SJSA1 (cell line): ENCODE measurements at places on chromosomes 16 and 17.
A peak's percentile ranks its signal among the peaks of the same experiment; 100 is the strongest.

GRCh38 chr17:63646488-63646806 lies 24.2 kb downstream of the MAP3K3 start:
- no peaks in the 10 kb centered on the region for H3K27me3 ChIP-seq
- peaks cover 14% of the 10 kb centered on the region for H3K4me1 ChIP-seq
- peaks cover 28% of the 10 kb centered on the region for H3K36me3 ChIP-seq
- no peak overlapping the region for H3K27ac ChIP-seq

DNA sequence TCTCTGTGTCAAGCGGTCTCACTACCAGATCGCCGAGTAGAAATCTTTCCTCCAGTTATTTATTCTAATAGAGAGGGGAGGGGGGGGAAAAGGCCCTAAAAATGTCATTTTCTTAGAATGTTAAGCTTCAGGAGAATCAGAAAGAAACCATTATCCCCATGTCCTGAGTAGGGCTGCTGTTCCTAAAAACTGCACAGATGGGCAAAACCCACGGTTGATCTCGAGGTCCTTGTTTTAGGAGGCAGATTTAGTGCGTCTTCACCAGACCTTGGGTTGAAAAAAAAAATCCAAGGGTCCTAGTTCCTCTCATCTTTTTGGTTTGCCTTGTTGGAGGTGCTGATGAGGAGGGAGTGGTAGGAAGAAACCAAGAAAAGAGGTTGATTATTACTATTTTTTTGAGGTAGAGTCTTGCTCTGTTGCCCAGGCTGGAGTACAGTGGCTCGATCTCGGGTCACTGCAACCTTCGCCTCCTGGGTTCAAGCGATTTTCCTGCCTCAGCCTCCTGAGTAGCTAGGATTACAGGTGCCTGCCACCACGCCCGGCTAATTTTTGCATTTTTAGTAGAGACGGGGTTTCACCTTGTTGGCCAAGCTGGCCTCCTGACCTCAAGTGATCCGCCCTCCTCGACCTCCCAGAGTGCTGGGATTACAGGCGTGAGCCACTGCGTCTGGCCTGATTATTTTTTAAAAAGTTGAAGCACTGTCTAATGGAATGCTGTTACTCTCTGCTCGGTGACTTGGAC lies 1.4 kb downstream of the CBFB start:
- H3K4me1 ChIP-seq: peaks cover 16% of the 10 kb centered on the region
- DNase-seq: peak; percentile 61
- peaks cover 54% of the 10 kb centered on the region for H3K36me3 ChIP-seq
- H3K4me3 ChIP-seq: peak overlapping the region; percentile 100

DNA sequence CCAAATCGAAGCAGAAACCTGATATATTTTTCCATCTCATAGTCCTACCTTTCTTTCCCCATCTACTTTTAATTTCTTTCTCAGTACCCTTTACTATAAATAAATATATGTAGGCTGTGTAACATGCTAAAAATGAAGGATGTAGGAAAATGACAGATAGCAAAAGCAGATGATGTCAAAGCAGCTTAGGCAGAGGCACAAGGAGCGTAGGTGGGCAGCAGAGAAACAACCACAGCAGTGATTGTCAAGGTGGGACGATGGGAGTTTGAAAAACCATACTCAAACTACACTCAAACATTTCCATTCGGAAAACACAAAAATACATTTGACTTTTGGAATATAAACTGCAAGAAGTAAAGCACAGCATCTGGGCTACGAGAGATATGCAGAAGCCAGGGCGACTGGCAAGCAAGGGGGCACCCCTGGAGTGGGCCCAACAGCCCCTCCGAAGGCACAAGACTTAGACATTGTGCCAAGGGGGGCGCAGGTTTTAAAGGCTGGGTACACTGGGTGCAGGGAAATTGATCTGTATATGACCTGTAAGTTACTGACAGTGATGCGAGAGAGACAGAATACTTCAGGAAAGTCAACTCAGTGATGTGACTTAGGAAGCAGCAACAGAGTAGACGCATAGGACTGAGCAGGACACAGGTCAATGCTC lies 31.1 kb downstream of the SNN start:
- no peak overlapping the region for H3K4me3 ChIP-seq
- no peak for DNase-seq
- no peak overlapping the region for H3K27ac ChIP-seq
- no peaks in the 10 kb centered on the region for H3K27me3 ChIP-seq
- H3K36me3 ChIP-seq: peaks cover 59% of the 10 kb centered on the region

DNA sequence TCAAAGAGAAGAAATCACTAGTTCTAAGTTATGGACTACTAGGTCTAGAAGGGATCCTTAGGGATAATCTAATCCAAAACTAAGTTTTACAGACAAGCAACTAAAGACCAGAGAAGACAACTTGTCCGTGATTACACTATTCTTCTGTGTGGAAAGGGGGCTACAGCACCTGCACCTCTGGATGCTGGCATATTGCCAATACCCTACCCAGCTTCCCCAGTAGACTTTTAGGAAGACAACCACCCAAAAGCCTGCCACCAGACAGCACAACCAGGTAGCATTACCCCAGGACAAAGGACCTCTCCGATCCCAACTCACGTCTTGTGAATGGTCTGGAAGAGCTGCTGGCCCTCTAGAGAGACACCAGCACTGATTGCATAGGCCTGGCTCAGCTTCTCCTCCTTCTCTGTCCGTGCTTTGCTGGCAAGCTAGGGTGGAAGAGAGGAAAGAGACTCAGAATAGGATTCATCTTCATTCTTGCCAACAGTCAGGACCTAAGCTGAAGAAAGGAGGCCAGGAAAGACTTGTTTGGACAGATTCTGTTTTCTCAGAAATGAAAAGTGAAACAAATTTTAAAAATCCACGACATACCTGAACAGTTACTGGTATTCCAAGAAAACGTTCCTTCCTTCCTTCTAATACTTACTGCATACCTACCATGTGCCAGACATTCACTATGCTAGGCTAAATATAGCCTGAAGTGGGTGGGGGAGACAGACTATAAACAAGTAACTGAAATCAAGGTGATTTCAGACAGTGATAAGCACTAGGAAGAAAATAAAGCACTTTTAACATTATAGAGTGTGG lies 25.3 kb upstream of the TMEM101 start:
- peaks cover 25% of the 10 kb centered on the region for H3K4me1 ChIP-seq
- no peak for DNase-seq
- no peaks in the 10 kb centered on the region for H3K27me3 ChIP-seq
- no peak overlapping the region for H3K27ac ChIP-seq
- H3K4me3 ChIP-seq: no peak overlapping the region
- peaks cover 73% of the 10 kb centered on the region for H3K36me3 ChIP-seq

- H3K4me1 ChIP-seq: peaks cover 13% of the 10 kb centered on the region
- peaks cover 24% of the 10 kb centered on the region for H3K36me3 ChIP-seq
- DNase-seq: no peak
- H3K27me3 ChIP-seq: no peaks in the 10 kb centered on the region
- H3K27ac ChIP-seq: no peak overlapping the region
These were observed 19.3 kb upstream of the ERN1 start for GRCh38 chr17:64149196-64149595.

DNA sequence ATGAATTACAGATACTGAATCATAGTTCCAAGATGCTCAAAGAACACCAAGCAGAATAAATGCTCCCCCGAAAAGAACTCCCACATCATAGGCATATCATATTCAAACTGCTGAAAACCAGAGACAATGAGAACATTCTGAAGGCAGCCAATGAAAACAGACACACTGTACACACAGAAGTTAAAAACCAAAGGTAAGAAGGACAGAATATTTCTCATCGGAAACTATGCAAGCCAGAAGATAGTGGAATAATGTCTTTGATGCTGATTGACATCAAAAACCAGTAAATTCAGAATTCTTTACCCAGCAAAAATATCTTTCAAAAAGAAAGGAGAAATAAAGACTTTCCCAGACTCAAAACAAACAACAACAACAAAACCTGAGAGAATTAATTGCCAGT lies 73.8 kb upstream of the IRX5 start:
- no peaks in the 10 kb centered on the region for H3K36me3 ChIP-seq

DNA sequence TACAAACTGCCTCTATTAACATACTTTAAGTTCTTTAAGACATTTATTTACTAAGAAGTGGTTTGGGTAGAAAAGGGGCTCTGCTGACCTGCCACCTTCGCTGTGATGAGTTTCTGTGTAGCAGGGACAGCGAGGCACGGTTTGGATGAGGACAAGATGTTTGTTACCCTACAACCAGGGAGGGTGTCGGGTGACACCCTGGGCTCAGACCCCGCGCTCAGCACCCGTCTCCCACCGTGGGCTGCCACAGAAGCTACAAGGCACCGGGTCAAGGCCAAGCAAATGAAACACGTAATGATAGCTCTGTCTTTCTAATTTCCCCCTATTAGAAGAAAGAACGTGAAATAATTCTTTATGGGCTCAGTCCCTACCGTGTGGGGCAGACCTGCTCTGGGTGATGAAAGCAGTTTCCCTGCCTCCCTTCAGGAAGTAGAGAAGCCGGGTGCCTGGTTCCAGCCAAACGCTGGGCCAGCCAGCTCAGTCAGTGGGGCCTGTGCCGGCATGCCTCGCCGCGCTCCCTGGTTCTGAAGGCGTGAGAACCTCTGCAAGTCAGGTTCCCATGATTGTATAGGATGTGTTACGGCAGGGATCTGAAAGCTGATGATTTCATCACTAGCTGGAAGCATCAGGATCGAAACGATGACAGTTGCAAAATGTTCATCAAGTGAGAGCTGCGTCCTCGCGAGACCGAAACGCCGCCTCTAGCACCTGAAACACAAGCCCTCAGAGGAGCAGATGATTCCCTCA lies 3.9 kb downstream of the ZNF750 start:
- H3K27me3 ChIP-seq: no peaks in the 10 kb centered on the region
- no peak for DNase-seq
- no peak overlapping the region for H3K27ac ChIP-seq
- H3K36me3 ChIP-seq: peaks cover 26% of the 10 kb centered on the region; the same call in 1 of the 2 replicates
- H3K4me1 ChIP-seq: no peaks in the 10 kb centered on the region

DNA sequence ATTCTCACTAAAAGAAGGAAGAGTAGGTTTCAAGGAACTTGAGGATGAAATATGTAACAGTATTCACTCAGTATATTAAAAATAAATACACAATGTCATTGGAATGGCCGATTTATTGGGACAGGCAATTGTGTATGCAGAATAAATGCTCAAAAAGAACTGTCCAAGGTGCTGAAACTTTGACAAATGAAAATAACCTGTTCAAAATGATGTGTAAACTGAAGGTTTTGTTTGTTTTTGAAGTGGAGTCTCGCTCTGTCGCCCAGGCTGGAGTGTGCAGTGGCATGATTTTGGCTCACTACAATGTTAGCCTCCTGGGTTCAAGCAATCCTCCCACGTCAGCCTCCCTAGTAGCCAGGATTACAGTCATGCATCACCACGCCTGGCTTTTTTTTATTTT lies 318.7 kb upstream of the RBFOX1 start:
- H3K4me3 ChIP-seq: no peak overlapping the region
- H3K27me3 ChIP-seq: no peaks in the 10 kb centered on the region
- no peaks in the 10 kb centered on the region for H3K4me1 ChIP-seq
- no peak for DNase-seq

DNA sequence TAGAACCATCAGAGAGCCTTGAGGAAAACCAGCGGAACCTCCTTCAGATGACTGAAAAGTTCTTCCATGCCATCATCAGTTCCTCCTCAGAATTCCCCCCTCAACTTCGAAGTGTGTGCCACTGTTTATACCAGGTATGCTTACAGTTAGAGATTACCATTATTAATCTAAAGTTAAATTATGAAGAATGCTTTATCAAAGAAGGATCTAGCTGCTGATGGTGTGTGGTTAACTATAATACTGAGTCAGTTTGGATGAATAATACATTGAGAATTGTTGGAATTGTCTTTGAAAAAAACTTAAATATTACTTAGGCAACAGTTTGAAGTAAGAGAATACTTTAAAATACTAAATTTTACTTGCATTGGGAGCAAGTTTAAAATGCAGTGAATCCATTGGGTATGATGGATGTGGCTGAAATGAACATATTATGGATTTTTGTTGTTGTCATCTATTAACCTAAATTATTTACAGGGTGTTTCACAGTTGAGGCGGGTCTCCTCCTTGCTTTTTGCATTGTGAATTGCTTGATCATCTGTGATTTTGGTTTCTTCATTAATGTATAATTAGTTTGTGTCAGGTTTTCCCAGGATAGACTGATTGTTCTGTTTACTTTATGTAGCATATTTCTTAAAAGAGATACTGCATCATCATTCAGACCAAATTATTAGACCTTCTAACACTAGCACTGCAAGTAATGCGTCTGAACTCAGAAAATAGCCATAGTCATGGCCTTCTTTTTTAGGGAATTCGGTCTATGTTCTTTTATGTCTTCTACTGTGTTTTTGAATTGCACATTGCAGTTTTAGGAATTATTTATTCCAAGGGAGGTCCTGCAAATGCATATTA lies 47.8 kb downstream of the OMG start:
- H3K36me3 ChIP-seq: peaks cover 60% of the 10 kb centered on the region
- peaks cover 32% of the 10 kb centered on the region for H3K4me1 ChIP-seq
- no peak overlapping the region for H3K4me3 ChIP-seq
- H3K27ac ChIP-seq: peak overlapping the region; percentile 86
- no peaks in the 10 kb centered on the region for H3K27me3 ChIP-seq
- peak; percentile 76 for DNase-seq

GRCh38 chr17:62705778-62706597 lies 78.5 kb downstream of the MRC2 start:
- no peak for DNase-seq
- peaks cover 19% of the 10 kb centered on the region for H3K4me1 ChIP-seq
- H3K27ac ChIP-seq: no peak overlapping the region
- no peak overlapping the region for H3K4me3 ChIP-seq

- H3K27me3 ChIP-seq: no peaks in the 10 kb centered on the region
- H3K4me1 ChIP-seq: peaks cover 16% of the 10 kb centered on the region
- H3K4me3 ChIP-seq: peak overlapping the region; percentile 65
- no peak for DNase-seq
- H3K36me3 ChIP-seq: peaks cover 3% of the 10 kb centered on the region; the same call in 1 of the 2 replicates
- no peak overlapping the region; the same call in 1 of the 2 replicates for H3K27ac ChIP-seq
These were observed 490 bp downstream of the GID4 start for GRCh38 chr17:18039535-18040260.

DNA sequence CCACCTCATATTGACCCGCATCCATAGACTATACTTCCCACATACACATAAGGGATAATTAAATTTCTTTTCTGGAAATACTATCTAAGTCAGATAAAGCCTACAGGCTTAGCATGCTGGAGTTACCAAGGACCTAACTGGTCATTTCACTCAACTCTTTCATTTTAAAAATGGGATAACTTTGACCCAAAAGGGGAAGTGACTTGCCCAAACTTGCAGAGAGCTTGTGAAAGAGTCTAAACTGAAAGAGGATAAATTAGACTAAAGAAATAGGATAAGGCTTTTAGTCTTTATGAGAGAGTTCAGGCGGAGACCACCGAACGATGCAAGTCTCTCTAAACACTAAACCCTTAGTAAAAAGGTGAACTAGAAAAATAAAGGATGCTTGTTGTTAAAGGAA lies 3.9 kb upstream of the KRT33A start:
- no peak overlapping the region for H3K27ac ChIP-seq
- no peaks in the 10 kb centered on the region for H3K36me3 ChIP-seq
- no peak for DNase-seq
- no peak overlapping the region for H3K4me3 ChIP-seq
- no peaks in the 10 kb centered on the region for H3K27me3 ChIP-seq

GRCh38 chr16:71912534-71913275 lies 17.4 kb downstream of the IST1 start:
- no peak overlapping the region for H3K4me3 ChIP-seq
- no peaks in the 10 kb centered on the region for H3K27me3 ChIP-seq
- peaks cover 49% of the 10 kb centered on the region for H3K36me3 ChIP-seq
- DNase-seq: no peak

GRCh38 chr17:42774066-42774745 lies 957 bp downstream of the VPS25 start:
- peaks cover 29% of the 10 kb centered on the region for H3K36me3 ChIP-seq
- peak overlapping the region; percentile 74 for H3K27ac ChIP-seq
- H3K4me3 ChIP-seq: peak overlapping the region; percentile 75
- H3K4me1 ChIP-seq: peaks cover 32% of the 10 kb centered on the region
- peak; percentile 73 for DNase-seq

GRCh38 chr17:79217473-79218135 lies 143.0 kb downstream of the ENGASE start:
- H3K4me1 ChIP-seq: no peaks in the 10 kb centered on the region
- no peaks in the 10 kb centered on the region for H3K36me3 ChIP-seq
- no peak overlapping the region for H3K27ac ChIP-seq
- peaks cover 98% of the 10 kb centered on the region for H3K27me3 ChIP-seq
